HFFc6 (cell line): ENCODE measurements at places on chromosomes 2 and 18. TPM values are rescaled to one million over a fixed set of nuclear protein-coding genes. Genes with fewer than 3 reads are reported as not detected.

DNA sequence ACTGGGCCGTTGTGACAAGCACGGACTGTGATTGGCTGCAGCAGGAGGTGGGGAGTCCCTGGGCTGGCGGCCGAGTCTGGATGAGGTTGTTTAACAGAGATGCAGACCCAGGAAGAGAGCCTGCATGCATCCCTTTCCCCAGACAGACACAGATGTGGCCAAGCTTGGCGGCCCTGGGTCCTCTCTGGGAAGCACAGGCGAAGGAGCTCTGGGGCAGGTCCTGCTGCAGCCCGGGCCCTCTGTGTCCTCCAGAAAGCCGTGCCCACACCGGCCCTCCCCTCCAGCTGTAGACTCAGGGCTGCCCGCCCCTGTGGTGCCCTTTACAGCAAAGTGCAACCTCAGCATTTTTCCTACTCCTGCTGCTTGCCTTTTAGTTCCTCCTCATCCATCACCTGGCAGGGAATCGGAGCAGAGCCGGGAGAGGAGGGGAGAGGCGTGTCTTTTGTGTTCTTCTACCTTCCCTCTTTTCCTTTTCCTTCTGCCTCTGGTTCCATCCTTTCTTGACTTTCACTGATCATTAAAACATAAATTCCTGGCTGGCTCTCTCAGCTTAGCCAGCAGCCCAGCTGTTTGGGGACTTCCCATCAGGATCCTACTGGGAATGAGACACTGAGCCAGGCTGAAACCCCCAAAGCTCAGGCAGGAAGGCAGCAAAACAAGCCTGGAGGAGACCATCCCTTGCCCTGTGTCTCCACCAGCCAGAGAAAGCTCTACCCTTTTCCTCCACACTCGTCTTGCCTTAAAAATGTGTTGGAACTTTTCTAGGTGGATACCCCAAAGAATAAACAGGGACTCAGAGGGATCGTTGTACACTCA, 75.0 kb downstream of the CTIF start:
- H3K4me3 ChIP-seq, result no peak overlapping the region
- peaks cover 60% of the 10 kb centered on the region for H3K4me1 ChIP-seq
- DNase-seq, result no peak
- H3K27ac ChIP-seq, result no peak overlapping the region
- peaks cover 14% of the 10 kb centered on the region for H3K36me3 ChIP-seq
- peaks cover 6% of the 10 kb centered on the region for H3K27me3 ChIP-seq

PNPT1 gene
- total RNA-seq, result 22.5 to 35.2 TPM (median 31.8 TPM) in 3 replicates

PAX8 gene
- total RNA-seq, result 0.78 to 5.5 TPM (median 0.79 TPM) in 3 replicates

MOGAT1 gene
- total RNA-seq, result not detected in 3 replicates

- peaks cover 42% of the 10 kb centered on the region for H3K4me1 ChIP-seq
- peak overlapping the region; percentile 33; the same call in 1 of the 2 replicates for H3K27ac ChIP-seq
- peak; percentile 76 for DNase-seq
- H3K27me3 ChIP-seq, result no peaks in the 10 kb centered on the region
Measured at GRCh38 chr2:196160101-196160500, 11.3 kb downstream of the STK17B start.
